ENCODE measurements at places on chromosomes 7 and 10.
A peak's percentile ranks its signal among the peaks of the same experiment; 100 is the strongest.

DNA sequence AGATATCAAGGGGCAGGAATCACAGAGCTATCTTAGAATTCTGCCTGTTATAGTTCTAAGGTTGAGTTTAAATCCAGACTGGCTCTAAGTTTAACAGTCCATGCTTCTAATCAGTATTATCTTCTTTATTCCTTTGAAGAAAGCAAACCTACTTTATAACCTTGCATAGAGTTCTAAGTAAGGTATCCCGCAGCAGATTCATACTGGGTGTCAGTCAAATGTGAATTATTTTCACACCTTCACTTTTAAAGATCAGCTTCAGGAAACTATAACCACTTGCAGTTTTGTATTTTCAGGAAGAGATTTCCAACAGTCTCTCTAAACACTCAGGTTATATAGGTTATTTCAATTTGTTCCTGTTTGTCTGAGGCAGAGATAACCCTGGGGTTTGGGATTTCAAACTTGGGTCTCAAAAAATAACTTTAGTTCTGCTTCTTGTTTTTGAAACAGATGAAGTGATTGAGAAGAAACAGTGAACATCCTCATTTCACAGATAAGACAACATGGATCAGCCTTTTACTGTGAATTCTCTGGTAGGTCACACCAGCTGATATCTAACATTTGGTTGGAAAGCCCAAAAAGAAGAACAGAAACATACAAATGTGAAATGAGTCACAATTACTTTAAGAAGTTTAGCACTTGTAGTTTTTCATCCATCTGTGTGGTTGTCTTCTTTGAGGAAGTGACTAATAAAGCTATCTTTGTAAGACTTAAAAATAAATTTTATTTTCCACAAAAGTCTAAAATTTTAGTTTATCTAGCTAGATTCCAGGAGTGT lies 21.4 kb downstream of the STAMBPL1 start:
- no peak for DNase-seq

GRCh38 chr7:80393786-80394185 lies 118.1 kb downstream of the GNAT3 start:
- no peak for DNase-seq

DNA sequence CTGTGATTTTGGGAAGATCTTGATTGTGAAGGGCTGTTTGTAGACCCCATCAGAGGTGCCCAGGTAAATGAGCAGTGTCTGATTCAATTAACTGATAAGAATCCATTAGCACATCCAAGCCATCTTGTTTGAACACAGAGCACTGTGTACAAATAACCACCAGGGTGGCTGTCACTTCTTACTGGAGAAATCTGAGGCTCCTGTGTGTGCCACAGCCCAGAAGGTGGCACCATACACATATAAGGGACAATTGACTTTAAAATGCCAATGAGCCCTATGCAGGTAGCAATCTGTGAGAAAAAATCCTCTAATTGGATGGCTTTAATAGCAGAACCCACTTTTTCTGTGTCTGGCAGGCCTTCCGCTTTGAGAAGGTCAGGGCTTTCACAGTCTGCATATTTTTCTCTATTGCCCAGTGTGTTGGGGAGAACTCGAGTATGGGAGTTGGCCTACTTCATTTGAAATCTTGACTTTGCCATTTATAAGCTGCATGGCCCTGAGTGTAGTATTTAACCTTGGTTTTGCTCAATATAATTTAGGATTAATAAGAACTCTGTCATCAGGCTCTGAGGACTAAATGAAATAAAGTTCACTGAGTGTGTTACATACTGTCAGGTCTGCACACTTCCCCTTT lies 517.4 kb downstream of the CCSER2 start:
- DNase-seq, result no peak

DNA sequence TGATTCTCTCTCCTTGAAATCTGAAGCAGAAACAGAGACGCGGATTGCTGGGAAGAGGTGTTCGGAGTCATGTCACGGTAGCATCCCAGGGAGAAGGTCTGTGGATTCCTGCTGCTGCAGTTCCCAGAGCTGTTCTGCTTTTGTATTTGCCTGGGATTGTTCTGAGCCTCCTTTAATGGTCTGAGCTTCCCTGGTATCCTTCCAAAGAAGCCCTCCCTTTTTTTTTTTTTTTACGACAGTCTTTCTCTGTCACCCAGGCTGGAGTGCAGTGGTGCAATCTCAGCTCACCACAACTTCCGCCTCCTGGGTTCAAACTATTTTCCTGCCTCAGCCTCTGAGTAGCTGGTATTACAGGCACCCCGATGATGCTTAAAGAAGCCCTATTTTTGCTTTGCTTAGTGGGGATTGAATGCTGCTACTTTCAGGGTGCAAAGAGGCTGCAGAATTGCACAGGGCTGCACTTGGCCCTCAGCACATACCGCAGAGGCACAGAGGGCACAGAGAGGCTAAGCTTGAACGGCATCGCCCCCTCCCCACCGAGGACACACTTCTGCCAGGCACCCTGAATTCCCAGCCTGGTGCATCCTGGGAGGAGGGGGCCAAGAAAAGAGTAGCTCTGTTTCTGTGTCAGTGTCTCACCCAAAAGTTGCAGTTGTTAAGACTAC lies 208.6 kb upstream of the GALNT17 start:
- DNase-seq, result no peak

DNA sequence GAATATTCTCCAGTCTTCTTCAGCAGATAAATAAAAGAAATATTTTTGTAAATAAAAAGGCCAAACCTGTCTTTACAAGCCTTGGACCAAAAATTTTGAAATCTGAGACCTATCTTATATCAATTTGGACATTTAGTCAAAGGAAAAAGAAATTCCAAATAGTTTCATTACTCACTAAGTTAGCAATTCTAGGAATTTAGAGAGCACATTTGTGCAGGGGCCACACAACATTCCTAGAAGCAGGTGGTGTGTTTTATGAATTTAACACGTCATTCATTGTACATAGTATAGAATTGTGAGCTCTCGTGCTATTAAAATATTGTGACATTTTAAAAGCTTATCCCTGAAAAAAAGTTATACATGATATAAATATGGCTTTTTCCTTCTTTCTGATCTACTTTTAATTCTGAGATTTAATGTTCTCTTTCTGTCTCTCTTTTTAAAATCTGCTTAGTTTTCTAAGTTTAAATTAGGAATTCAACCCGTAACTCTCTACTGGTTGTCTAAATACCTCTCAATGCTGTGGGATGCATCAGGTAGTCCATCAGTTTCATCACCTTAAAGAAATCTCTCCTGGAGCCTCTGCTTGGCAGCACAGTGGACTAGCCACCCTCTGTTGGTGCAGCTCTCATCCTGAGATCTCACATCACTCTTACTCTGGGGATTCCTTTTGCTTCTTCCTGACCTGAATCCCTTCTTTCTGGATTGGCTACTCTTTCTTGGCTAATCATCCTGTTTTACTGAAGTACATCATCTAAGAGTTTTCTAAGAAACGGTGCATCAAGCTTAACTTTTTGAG lies 124.5 kb downstream of the SEMA3E start:
- no peak for DNase-seq

- DNase-seq, result no peak
Measured at GRCh38 chr10:120684226-120684625, 166.9 kb upstream of the WDR11 start.

DNA sequence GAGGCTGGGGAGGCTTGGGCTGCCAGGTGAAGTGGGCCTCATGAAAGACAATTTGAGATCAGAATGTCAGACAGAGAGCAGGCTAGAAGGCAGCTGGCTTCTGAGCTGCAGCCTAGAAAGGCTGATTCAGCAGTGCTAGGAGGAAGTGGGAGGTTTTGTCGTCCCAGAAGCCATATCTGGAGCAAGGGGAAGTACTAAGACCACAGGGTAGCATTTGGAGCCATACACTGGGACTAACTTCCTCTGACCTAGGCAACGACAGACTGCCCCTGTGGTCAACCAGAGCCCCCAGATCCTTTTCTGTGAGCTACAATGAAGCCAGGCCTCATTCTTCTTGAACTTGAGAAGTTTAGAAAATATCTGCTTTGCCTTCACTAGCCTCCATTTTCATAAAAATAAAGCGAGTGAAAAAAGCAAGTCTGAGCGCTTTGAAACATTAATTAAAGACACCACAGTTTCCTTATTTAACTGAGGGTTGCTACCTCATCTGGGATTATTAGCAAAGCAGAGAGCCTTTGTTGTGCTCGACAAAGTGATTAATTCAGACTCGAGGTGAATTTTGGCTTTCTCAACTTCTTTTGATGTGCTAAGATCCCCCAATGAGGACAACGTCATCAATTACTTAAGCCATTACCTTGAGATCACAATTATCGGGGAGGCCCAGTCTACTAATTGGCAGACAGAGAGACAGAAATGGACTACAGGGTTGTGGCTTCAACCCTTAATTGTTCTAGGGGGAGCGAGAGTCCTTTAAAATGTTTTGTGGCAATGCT lies 26.6 kb downstream of the TBXAS1 start:
- no peak for DNase-seq

DNA sequence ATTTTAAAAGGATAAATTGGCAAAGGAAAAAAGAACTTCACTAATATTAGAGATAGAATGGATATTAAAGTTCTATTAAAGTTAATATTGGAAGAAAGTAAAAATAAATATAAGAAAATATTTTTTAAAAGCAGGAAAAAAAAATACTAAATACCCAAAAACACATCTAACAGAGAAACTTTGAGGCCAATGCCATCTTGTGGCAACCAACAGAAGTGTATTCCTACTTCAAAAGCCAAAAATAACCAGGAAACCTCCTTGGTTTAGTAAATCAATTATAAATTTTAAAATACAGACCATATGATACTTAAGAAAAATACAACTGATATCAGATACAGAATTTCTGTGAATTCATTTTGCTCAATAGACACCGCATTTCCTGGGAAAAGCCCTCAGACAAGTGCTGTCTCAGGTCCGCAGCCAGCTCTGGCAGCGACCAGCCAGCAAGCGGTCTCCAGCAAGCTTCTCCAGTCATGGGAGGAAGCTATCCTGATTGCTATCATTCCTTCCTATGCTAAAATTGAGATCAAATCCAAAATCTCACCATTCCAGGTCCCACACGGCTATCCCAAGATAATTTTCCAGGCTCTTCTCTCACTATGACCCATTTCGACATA lies 65.3 kb downstream of the LMBR1 start:
- DNase-seq, result no peak

GRCh38 chr10:66378117-66378876 lies 547.5 kb upstream of the LRRTM3 start:
- no peak for DNase-seq

GRCh38 chr10:69939061-69939460 lies 113.6 kb upstream of the MACROH2A2 start:
- DNase-seq, result no peak

DNA sequence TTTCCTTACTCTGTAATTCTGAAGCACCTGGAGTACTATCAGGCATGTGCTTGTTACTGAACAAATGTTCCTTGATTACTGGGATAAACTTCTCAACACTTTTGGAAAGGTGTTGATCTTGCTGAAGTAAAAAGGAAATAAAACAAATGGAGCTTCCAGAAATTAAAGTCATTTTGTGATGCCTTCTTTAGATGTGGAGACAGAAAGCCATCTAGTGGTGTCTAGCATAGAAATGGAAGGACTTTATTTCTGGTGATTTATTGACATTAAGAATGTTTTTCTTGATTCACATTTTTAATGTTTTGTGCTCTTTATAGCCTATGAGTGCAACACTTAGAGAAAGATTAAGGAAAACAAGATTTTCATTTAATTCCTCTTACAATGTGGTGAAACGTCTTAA lies 1.4 kb downstream of the SFR1 start:
- DNase-seq, result no peak

DNA sequence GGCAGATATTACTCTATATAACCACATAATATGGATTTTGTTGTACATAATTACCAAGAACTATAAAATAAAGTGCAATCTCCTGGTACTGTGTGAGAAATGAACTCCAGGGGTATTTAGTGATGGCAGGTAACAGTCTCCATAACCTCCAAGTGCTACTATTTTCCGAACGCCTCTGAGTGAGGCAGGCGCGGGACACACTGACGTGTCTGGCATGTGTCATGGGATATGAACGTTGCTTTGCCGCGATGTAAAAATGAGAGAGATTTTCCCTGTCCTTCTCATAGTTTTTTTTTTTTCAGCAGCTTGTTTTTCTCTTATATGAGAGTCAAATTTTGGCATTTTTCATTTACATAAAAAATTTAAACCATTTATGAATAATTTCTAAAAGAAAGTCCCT lies 3.6 kb downstream of the ADARB2 start:
- no peak for DNase-seq

GRCh38 chr7:107564553-107565298 lies 955 bp downstream of the DUS4L start:
- DNase-seq, result peak; percentile 75

DNA sequence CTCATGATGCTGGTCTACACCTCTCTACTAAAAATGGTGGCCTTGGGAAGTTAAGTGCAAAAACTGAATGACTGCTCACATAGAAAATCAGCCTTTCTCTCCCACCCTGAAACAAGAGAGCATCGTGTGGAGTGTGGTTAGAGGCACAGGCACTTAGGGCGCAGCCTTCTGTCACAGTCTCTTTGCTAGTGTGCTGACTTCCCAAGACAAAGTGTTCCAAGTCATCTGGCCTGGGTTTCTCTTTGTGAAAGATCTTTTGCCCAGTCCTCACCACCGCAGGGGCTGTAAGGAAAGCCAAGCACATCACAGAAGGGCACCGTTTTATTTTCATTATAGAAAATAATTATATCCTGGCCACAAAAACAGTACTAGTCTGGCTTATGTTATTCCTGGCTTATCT lies 12.5 kb downstream of the STN1 start:
- no peak for DNase-seq

DNA sequence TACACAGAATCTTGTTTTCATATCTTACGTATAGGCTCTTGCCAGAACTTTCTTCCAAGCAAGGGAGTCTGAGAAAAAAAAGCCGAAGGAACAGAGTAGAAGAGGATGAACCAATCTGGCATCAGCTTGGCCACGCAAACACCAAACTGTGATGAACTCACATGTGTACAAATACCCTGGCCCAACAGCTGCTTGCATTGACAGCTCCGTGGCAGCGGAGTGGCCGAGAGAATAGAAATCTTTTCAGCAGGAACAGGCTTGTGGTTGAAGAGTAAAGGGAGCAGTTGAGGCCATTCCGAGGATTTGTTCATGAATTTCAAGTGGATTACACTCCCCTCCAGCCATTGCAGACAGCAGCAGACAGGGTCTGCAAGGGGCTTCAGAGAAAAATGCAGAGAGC lies 173.8 kb upstream of the PLXNA4 start:
- no peak for DNase-seq

GRCh38 chr10:89307269-89307577 lies 5.4 kb downstream of the IFIT2 start:
- DNase-seq, result no peak

DNA sequence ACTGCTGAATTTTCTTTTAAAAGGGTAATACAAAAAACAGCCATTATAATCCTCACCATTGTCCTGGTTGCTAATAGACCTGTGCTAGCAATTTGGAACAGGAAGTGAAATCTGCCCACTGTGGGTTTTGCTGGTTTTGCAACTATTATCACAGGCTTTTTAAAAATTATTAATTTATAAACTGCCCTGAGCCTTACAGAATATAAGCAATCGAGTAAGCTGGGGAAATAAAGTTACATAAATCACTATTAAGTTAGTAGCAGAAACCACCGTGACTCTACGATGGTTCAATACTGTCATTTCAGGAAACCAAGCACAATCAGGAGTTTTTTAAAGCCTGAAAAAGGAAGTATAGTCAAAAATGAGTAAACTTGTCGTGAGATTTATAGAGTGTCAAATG lies 62.3 kb downstream of the TMEM26 start:
- DNase-seq, result no peak

GRCh38 chr7:140568021-140568813 lies 72.4 kb downstream of the DENND2A start:
- no peak for DNase-seq

GRCh38 chr7:141074162-141074991 lies 513 bp downstream of the TMEM178B start:
- no peak for DNase-seq
